ENCODE measurements at places on chromosomes 5 and 9. TPM values are rescaled to one million over a fixed set of nuclear protein-coding genes. Genes with fewer than 3 reads are reported as not detected.
A peak's percentile ranks its signal among the peaks of the same experiment; 100 is the strongest.

Gene IFNA8
- not detected for total RNA-seq

GRCh38 chr5:150214289-150214688, 24.4 kb downstream of the SLC6A7 start:
- H3K36me3 ChIP-seq, result no peaks in the 10 kb centered on the region
- H3K27ac ChIP-seq, result peak overlapping the region; percentile 58
- no peaks in the 10 kb centered on the region for H3K27me3 ChIP-seq
- H3K4me3 ChIP-seq, result no peak overlapping the region
- DNase-seq, result no peak
- no peaks in the 10 kb centered on the region for H3K4me1 ChIP-seq

Gene EIF4EBP3
- total RNA-seq, result not detected

Gene DAB2
- total RNA-seq, result 52.4 TPM

Gene FBXW2
- 20.7 TPM for total RNA-seq

DNA sequence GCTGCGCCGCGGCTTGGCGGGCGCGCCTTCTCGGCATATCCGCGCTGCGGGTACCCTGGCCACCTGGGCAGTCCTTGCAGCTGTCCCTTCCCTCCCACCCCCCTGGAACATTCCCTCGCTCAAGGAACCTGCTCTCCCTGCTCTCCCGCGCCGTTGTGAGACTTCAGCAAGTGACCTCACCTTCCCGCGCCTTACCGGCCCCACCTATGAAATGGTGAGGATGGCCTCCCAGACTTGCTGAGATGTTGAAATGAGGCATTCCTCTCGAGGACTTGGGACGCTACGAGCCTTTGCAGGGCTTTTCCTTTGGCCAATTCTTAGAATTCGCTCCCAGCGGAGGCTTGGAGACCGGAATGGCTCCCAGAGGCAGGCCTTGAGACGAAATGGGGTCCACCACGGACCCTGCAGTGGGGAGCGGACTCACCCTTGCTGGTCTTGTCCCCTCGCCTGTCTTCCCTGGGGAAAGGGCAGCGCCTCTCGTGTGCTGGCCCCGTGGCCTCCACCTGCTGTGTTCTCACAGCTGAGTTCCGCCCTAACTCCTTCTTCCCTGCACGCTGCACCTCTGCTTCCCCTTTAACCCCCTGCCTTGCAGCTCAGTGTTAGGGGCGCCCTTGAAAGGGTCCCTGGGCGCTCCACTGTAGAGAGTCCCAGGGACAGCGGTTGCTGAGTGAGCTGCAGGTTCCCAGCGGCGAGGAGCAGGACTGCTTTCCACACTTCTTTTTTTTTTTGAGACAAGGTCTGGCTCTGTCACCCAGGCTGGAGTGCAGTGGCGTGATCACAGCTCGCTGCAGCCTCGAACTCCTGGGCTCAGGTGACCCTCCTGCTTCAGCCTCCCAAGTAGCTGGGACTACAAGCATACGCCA, 907 bp downstream of the HMCN2 start:
- H3K4me1 ChIP-seq, result peaks cover 6% of the 10 kb centered on the region
- H3K36me3 ChIP-seq, result no peaks in the 10 kb centered on the region
- H3K27ac ChIP-seq, result peak overlapping the region; percentile 59
- H3K4me3 ChIP-seq, result peak overlapping the region; percentile 23
- DNase-seq, result no peak
- H3K27me3 ChIP-seq, result no peaks in the 10 kb centered on the region

DNA sequence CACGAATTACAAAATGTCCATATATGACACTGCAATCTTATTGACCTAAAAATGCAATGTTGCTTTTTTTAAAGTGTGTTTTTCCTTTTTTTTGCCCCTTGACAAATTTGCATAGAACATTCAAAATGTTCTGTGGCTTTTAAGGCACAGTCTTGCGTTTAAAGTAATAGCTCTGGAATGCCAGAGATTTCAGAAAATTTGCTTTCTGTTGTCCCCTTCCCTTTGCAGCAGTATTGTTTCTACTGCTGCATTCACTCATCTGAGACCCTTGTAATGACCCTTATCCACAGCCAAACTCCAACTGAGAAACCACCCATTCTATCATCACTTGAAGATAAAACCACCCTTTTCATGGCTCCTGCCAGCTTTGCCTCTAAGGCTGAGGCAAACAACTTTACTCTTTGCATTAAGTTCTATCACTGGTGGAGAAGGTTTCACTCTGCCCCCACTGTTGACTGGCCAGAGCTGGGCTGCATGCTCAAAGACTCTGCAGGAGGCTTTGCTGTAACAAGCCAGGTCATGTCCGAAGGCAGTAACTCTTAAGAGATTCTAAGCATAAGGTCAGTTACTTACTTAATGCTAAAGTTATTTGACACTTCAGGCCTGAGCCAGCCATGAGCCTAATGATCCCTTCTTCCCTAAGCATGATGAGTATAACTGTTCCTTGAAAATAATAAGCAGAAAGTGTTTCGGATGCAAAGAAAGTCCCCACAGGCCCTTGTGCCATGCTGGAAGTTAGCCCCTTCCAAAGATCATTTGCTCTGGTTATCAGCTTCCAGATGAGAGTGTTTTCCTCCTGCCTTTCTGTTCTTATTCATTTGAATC, 101.9 kb downstream of the CD180 start:
- H3K27ac ChIP-seq, result peak overlapping the region; percentile 74
- peaks cover 18% of the 10 kb centered on the region for H3K4me1 ChIP-seq
- DNase-seq, result peak; percentile 18
- H3K27me3 ChIP-seq, result no peaks in the 10 kb centered on the region
- no peak overlapping the region for H3K4me3 ChIP-seq

DNA sequence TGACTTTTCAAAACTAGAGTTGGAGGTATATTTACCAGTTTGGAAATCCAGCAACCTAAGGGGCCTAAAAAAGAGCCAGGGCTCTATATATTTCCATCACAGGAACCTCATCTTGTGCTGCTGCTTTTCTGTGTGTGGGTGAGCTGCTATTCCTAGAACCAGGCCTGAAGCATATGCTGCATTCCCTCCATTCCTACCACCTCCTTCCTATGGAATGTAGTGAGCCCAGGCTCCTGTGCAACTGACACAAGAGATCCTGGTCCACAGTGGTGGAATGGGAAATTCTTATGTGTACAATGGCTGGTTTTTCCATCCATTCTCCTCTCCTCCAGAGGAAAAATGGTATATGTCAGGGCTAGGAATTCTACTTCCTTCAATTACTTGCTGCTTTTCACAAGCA, 39.1 kb downstream of the SPEF2 start:
- no peaks in the 10 kb centered on the region for H3K36me3 ChIP-seq
- H3K4me1 ChIP-seq, result no peaks in the 10 kb centered on the region
- DNase-seq, result no peak
- H3K27ac ChIP-seq, result no peak overlapping the region
- H3K4me3 ChIP-seq, result no peak overlapping the region

Gene FCN1
- total RNA-seq, result 5.2 TPM

DNA sequence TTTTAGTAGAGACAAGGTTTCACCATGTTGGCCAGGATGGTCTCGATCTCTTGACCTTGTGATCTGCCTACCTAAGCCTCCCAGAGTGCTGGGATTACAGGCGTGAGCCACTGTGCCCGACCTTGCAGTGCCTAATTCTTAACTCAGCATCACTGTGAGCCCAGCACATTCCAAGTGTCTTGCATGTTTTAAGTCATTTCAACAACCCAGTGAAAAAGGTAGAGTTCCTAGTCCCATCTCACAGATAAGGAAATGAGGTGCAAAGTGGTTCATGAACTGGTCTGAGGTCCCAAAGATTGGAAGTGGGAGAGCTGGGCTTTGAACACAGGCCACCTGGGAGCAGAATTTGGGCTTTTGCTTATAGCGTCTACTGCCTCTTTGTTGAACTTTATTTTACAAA, 68.0 kb downstream of the ZNF366 start:
- no peaks in the 10 kb centered on the region for H3K36me3 ChIP-seq
- H3K4me1 ChIP-seq, result peaks cover 8% of the 10 kb centered on the region
- peak overlapping the region; percentile 71 for H3K27ac ChIP-seq
- H3K4me3 ChIP-seq, result no peak overlapping the region

DNA sequence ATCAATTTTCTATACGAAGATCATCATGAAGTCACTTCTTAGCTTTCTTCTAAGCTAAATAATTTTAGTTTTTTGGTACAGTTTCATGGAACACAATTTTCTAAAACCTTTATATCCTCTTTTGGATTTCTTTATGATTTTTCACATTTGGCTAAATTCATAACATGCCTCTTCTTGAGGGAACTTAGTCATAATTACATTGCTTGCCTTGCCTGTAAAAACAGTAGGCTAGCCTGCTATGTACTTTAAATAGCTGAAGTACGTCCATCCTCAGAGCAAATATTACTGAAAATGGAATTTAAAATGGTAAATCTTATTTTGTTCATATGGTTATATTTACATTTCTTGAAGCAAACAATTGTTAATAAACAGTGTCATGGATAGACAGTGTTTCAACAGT, 225.0 kb downstream of the VPS13A start:
- H3K27ac ChIP-seq, result no peak overlapping the region
- H3K27me3 ChIP-seq, result no peaks in the 10 kb centered on the region
- no peaks in the 10 kb centered on the region for H3K4me1 ChIP-seq
- H3K4me3 ChIP-seq, result no peak overlapping the region

- no peak for DNase-seq
- H3K36me3 ChIP-seq, result no peaks in the 10 kb centered on the region
- no peak overlapping the region for H3K4me3 ChIP-seq
- no peaks in the 10 kb centered on the region for H3K27me3 ChIP-seq
These were observed 202.5 kb downstream of the CDK5RAP2 start for GRCh38 chr9:120377268-120378159.

GRCh38 chr5:123093601-123094236, 4.7 kb downstream of the PRDM6 start:
- no peaks in the 10 kb centered on the region for H3K36me3 ChIP-seq
- no peak for DNase-seq
- no peak overlapping the region for H3K4me3 ChIP-seq
- H3K4me1 ChIP-seq, result no peaks in the 10 kb centered on the region

Gene GCNT1
- 2.3 TPM for total RNA-seq

Gene PRDM9
- not detected for total RNA-seq

GRCh38 chr5:7683753-7684152, 167.2 kb downstream of the CFAP90 start:
- no peaks in the 10 kb centered on the region for H3K36me3 ChIP-seq
- no peak overlapping the region for H3K4me3 ChIP-seq
- H3K27me3 ChIP-seq, result no peaks in the 10 kb centered on the region
- DNase-seq, result no peak
- H3K27ac ChIP-seq, result no peak overlapping the region

Gene C9orf43
- 0.21 TPM for total RNA-seq

Gene PALM2AKAP2
- 10.8 TPM for total RNA-seq

DNA sequence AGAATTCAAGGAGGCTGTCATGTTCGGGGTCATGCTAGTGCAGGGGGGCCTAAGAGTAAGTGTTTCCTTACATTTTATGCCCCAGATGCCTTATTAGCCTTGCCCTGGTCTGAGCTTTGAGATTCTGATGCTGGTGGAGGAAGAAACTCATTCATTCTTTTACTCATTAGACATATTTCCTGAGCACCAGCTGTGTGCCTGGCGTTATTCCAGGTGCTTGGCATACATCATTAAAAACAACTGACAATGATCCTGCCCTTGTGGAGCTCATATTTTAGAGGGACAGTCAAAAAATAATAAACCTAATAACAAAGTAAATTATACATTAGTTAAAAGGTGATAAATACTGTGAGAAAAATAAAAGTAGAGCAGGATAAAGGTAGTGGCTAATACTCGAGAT, 138.9 kb upstream of the SGCD start:
- no peaks in the 10 kb centered on the region for H3K4me1 ChIP-seq
- no peaks in the 10 kb centered on the region for H3K27me3 ChIP-seq
- DNase-seq, result no peak
- no peak overlapping the region for H3K27ac ChIP-seq
- no peaks in the 10 kb centered on the region for H3K36me3 ChIP-seq

GRCh38 chr9:134352247-134352933, 26.1 kb downstream of the RXRA start:
- no peaks in the 10 kb centered on the region for H3K27me3 ChIP-seq
- H3K27ac ChIP-seq, result peak overlapping the region; percentile 35
- no peaks in the 10 kb centered on the region for H3K36me3 ChIP-seq
- H3K4me1 ChIP-seq, result peaks cover 58% of the 10 kb centered on the region

GRCh38 chr5:116492776-116493175, 81.8 kb downstream of the SEMA6A start:
- no peaks in the 10 kb centered on the region for H3K36me3 ChIP-seq
- DNase-seq, result no peak
- H3K27ac ChIP-seq, result no peak overlapping the region
- H3K4me3 ChIP-seq, result no peak overlapping the region
- no peaks in the 10 kb centered on the region for H3K27me3 ChIP-seq

All from uterus (tissue), 4 donors.